ENCODE measurements at places on chromosomes 1 and 21.

DNA sequence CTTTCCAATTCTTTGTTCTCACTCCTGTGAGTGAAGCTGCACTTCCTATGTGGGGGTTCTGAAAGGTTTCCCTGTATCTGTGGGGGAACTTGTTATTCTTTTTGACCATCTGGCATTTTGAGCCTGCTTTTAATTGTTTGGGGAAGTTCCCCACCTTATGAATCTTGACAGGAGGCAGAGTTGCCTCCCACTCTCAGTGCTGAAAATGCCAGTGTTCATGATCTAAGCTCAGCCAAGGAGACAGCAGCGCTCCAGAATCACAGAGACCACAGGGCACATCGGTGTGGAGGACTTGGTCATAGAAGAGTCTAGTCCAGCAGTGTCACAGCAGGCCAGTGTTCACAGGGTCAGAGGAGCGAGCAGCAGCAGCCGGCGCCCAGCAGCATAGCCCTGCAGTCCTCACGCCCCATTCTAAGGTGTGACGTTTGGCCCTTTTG is 63.8 kb upstream of the PRDX6 start:
- DNase-seq, result no peak

GRCh38 chr1:8524627-8525157 is 206.8 kb downstream of the SLC45A1 start:
- peak; percentile 15 for DNase-seq

- DNase-seq, result no peak
Measured at GRCh38 chr1:228839656-228840055, 104.4 kb downstream of the RHOU start.

GRCh38 chr1:74038042-74038441 is 159.9 kb downstream of the LRRIQ3 start:
- no peak for DNase-seq

DNA sequence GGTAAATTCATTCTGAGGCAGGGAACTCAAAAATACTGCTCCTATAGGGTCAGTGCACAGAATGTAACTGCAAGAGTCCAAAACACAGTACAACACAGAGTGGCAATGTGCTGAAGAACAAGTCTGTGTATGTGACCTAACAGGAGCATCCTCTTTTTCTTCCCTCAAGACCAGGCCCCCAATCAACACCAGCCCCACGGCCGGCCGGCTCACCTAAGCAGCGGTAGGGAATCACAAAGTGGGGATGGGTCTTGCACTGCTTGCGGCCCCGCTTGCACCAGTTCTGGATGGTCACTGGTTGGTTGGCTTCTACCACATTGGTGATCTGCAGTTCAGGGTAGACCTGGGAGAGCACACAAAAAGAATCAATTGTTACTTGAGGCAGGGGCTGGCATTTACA is 80.8 kb downstream of the APP start:
- no peak for DNase-seq

DNA sequence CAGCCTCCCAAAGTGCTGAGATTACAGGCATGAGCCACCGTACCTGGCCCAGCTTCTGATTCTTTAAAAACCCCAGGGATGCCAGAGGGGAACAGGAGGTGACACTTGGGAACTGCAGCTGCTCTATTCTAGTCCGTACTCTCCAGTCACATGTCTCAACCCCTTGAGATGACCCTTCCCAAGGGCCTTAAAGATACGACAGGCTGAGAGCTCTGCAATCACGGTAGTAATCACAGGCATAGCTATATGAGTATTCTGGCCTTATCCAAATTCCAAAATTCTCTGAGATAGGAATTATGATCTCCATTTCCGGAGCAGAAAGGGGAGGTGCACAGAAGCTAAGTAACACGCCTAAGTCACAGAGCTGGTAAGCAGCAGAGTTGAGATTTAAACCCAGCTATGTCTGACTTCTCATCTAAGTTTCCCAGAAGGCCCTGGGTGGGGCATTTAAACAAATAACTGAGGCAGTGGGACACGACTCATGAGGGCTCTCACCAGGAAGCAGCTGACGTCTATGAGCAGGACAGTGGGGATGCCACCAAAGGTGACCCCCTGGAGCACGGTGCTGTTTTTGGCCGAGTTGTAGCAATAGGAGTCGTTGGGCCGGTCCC is 5.2 kb downstream of the TMEM63A start:
- no peak for DNase-seq

- DNase-seq, result no peak
Measured at GRCh38 chr1:44225761-44226160, 12.5 kb downstream of the DMAP1 start.

GRCh38 chr1:241331328-241332036 is 25.5 kb downstream of the RGS7 start:
- DNase-seq, result no peak

DNA sequence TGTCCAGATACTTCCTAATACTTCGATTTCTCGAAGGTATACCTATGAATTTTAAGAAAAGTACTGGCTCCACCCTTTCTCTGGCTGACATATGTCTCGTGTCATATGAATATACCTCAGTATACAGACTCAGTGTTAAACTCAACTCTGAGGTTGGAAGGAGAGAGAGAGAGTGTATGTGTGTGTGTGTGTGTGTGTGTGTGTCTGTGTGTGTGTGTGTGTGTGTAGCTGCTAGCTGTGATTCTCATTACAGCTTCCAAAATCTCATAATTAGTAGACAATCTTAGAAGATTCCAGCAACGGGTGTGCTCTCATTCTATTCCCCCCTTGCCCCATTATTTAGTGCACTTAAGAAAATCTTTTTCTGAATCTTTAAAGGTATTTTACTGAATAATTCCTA is 380.3 kb upstream of the B3GALT2 start:
- DNase-seq, result no peak

GRCh38 chr1:33654267-33654834 is 181.9 kb downstream of the ZSCAN20 start:
- no peak for DNase-seq

- DNase-seq, result no peak
Measured at GRCh38 chr1:8651236-8651890, 166.1 kb downstream of the RERE start.

- DNase-seq, result no peak
Measured at GRCh38 chr1:205054013-205054412, 11.0 kb downstream of the CNTN2 start.

DNA sequence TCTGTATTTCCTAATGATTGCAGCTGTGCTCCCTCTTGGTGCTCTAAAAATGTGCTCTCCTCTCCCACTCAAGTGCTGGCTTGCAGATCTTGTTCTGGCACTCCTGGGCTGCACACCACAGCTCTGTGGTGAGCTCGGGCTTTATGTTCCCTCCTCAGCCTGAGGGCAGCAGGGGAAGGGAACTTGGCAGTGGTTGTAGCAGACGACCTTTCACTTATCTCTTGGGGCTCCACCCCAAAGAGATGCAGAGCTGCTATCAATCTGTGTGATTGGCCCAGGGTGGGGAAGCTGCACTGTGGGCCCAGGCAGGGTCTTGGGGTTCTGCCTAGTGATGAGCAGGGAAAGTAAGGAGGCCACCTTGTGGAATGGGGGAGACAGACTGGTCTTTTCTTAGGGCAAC is 143.5 kb upstream of the GORAB start:
- no peak for DNase-seq

DNA sequence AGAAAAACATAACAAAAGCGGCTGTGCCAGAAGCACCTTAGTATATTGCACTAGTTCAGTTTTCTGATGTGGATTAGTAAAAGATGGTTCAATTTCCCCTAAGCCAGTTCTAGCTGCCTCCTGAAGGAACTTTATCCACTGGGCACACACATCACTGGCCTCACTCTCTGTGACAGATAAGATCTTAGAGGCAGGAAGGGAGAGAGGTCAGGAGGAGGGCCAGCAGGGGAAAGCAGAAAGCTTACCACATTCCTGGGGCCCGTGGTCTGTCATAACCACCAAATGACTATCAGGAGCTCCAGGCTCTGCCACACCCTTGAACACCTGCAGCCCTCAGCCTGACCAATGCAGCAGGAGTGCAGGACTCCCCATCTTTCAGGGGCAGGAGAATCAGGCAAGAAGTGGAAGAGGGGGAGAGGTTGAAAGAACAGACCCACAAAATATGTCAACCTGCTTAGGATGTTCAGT is 37.8 kb downstream of the LRRC71 start:
- no peak for DNase-seq

DNA sequence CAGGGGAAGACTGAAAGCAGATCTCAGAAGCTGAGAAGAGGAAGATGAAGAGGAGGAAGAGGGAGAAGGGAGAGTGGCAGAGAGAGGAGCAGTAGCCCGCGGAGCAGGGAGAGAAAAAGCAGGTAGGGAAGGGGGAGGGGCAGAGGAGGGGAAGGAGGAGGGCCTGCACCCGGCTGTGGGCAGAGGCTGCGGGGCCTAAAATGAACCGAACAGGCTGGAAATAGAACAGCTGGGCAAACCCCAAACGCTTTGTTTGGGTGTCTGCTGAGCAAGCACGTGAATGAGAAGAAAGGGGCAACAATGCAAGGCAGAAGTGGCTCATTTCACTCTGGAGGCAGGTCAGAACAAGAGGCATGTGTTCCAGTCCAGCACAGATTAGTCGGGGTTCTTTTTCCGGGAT is 33.5 kb downstream of the KCNC4 start:
- no peak for DNase-seq

GRCh38 chr1:201660931-201661822 is 122.2 kb downstream of the NAV1 start:
- no peak for DNase-seq

DNA sequence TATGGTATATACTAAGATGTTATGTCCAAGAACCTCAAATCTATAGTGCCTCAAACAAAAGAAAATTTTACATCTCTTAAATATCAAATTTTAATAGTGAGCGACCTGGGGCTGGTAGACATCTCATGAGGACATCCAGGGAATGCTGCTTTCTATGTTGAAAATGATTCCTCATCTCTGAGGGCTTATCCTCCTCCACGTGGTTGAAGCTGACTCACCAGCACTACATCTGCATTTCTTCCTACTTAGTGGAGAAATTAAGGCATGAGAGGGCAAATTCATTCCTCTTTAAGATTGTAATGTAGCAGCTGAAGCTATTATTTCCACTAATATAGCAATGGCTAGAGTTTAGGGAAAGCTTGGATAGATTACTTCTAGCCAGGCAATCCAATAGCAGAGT is 529.5 kb downstream of the COL11A1 start:
- no peak for DNase-seq

DNA sequence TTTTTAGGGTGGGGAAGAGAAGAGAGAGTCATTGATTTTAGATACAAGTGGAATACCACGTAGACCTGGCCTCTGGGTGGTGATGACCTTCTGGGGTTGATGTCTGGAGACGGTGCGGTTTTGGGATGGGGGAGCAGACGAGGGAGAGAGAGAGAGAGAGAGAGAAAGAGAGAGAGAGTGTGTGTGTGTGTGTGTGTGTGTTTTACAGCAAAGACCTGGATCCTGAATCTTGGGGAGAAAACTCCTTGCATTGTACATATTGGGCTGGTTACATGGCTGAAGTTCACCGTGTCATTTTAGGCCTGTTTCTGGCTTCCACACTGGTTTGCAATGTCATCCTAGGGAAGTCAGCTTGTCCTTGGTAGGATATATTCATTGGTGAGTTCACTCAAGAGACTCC is 89.0 kb downstream of the GALNT2 start:
- DNase-seq, result no peak

- no peak for DNase-seq
Measured at GRCh38 chr21:42733874-42734273, 80.5 kb downstream of the PDE9A start.

- peak; percentile 9 for DNase-seq
Measured at GRCh38 chr1:174023440-174023839, 1.3 kb upstream of the RC3H1 start.

DNA sequence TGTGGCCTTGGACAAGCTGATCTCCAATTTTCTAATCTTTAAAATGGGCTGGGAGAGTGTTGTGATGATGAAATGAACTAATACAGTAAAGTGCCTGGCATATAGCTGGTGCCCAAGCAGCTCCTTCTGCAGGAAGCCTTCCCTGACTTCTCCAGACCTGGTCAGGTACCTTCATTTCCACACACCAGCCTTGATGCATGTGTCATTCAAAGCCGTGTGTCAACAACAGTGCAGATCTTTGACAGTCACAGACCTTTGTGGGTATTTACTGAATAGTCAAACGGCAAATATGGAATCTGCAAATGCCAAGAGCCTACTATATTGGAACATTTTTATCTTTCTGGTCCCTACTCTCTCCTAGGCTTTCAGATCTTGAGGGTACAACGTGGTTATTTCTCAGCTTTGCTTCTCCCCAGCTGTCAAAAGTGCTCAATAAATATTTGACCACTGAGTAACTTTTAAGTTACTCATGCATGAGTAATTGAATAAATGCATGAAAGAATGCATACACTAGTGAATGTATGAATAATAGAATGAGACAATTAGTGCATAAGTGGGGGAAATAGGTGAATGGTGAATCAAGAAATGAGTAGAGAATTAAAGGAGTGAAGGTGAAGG is 75.4 kb downstream of the MDM4 start:
- DNase-seq, result peak; percentile 50

- no peak for DNase-seq
Measured at GRCh38 chr1:208637181-208637580, 393.0 kb upstream of the PLXNA2 start.

- DNase-seq, result peak; percentile 98
Measured at GRCh38 chr1:192485692-192486436, 89.7 kb upstream of the RGS1 start.

DNA sequence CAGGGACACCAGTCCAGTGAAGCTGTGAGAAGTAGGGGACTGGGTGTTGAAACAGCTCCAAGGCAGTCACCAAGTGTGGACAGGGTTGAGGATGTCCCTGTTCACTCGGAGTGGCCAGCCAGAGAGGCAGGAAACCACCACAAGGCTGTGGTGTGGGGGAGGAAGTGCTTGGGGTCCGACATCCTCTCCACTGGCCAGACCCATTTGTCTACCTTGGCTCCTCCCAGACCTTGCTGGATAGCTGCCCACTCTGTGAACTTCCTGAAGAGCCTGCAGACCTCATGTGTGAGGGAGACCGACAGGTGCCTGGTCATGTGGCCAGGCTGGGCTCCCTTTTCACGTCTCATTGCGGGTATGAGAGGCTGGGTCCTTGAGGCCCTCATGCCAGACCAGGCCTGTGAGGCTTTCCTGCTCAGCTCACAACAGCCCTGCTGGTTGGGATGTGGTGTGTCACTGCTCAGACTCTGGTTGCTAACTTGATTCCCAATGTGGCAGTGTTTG is 21.8 kb downstream of the CYP4B1 start:
- no peak for DNase-seq

DNA sequence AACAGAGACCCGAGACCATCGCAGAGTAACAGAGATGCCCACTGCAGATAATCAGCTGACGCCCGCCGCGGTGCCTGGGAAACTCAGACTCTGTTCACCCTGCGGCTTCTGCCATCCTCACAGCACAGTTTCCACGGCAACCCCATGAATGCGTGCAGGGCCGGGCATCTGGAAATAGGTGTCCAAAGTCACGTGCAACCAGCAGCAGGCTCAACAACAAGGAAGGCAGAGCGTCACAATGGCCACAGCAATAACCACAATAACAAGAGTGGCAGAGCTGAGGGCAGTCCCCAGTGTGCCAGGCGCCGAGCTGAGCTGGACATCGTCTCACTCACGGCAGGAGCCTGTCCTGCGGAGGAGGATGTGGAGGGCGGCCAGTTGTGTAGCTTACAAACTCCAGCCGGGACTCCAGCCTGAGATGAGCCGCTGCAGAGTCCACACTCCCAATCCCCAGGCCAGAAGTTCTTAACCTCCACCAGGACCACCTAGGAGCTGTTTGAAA is 102.0 kb downstream of the CRYAA start:
- no peak for DNase-seq

- no peak for DNase-seq
Measured at GRCh38 chr1:161803181-161803580, 37.1 kb downstream of the ATF6 start.

- peak; percentile 77 for DNase-seq
Measured at GRCh38 chr1:197838836-197839235, 63.6 kb upstream of the DENND1B start.

Measured in foreskin fibroblast (primary cell).